ENCODE measurements at places on chromosomes 3 and 15.

- no peak for DNase-seq
Measured at GRCh38 chr3:195899701-195900435, 8.5 kb downstream of the TNK2 start.

- no peak for DNase-seq
Measured at GRCh38 chr3:171176244-171176933, 149.9 kb upstream of the SLC2A2 start.

DNA sequence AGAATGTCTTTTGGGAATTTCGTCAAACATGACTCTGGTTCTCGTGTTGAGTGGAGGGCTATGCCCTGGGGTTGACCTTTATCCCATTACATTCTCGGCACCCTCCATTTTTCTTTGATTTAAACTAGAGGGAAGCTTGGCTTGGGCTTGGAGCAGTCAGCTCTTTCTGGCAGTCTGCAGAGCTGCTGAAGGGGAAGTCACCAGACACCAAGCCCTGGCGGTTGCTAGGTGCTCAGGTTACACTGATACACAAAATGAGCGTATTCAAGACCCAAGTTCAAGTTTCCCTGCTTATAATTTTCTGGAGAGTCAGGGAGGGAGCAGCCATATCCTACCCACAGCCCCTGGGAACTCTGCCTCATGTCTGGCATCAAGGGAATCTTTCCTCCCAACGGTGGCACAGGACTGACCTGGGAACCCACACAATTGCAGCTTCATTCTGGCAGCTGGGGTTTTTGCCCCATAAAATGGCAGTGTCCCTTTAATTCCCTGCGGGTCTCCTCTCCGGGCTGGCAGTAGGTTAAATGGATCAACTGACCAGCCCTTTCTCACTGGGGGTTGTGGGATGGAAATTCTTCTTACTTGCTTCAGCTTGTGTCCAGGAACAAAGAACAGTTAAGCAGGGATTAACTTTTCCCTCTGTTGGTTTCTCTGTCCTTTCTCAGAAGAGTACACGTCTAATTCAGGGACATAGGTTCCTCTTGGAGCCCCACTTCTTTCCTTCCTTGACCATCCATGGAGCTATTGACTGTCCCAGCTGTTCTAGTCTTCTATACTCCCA lies 110.0 kb upstream of the DLG1 start:
- peak; percentile 26 for DNase-seq

- DNase-seq = no peak
Measured at GRCh38 chr3:79922633-79923032, 154.8 kb upstream of the ROBO1 start.

- no peak for DNase-seq
Measured at GRCh38 chr3:12944849-12945248, 103.5 kb upstream of the RPL32 start.

DNA sequence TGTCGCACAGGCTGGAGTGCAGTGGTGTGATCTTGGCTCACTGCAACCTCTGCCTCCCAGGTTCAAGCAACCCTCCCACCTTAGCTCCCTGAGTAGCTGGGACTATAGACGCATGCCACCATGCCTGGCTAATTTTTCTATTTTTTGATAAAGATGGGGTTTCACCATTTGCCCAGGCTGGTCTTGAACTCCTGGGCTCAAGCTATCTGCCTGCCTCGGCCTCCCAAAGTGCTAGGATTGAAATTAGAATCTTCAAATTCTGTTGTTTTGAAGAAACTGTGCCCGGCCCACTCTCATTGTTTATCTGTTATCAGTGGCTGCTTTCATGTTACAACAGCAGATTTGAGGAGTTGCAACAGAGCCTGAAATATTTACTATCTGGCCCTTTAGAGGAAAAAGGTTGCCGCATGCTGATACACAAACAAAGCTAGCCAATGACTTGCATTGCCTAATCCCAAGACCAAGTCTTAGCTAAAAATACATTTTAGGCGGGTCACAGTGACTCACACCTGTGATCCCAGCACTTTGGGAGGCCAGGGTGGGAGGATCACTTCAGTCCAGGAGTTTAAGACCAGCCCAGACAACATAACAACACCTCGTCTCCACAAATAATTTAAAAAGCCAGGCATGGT lies 43.2 kb upstream of the PPP4R2 start:
- DNase-seq = peak; percentile 64

DNA sequence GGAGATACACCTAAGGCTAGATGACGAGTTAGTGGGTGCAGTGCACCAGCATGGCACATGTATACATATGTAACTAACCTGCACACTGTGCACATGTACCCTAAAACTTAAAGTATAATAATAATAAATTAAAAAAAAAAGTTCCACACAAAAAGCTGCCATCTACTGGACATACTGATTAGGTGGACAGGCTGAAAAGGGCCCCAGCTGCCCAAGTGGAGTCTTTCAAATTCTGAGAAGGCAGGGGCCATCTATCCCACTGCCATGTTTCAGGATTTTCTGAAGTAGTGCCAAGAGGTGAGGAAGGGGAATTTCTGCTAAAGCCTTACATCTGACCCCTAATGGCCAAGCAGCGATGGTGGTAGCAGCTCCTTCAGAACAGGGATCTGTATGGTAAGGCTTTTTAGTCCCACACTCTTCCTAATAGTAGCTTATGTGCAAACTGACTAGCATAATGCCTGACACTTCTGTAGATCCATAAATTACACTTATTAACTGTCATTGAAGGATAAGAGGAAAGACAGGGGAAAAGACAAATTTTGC lies 7.7 kb downstream of the FSTL1 start:
- no peak for DNase-seq

DNA sequence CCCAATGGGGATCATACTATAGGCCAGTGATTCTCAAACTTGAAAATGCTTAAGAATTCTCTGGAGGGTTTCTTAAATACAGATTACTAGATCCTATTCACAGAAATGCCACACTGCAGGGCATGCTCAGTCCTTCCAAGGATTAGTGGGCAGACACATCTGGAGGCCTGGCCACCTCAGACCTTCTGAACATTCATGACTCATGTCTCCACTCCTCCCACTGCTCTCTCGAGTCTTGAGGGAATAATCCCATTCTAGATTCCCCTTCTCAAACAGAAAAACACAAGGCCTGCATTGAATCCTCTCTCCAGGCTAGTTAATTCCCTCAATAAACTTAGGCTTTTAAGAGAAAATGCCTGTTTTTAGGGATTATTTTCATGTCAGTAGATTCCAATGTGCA lies 22.1 kb downstream of the ZNF621 start:
- DNase-seq = no peak

GRCh38 chr15:98875309-98875708 lies 132.3 kb downstream of the PGPEP1L start:
- DNase-seq = no peak

DNA sequence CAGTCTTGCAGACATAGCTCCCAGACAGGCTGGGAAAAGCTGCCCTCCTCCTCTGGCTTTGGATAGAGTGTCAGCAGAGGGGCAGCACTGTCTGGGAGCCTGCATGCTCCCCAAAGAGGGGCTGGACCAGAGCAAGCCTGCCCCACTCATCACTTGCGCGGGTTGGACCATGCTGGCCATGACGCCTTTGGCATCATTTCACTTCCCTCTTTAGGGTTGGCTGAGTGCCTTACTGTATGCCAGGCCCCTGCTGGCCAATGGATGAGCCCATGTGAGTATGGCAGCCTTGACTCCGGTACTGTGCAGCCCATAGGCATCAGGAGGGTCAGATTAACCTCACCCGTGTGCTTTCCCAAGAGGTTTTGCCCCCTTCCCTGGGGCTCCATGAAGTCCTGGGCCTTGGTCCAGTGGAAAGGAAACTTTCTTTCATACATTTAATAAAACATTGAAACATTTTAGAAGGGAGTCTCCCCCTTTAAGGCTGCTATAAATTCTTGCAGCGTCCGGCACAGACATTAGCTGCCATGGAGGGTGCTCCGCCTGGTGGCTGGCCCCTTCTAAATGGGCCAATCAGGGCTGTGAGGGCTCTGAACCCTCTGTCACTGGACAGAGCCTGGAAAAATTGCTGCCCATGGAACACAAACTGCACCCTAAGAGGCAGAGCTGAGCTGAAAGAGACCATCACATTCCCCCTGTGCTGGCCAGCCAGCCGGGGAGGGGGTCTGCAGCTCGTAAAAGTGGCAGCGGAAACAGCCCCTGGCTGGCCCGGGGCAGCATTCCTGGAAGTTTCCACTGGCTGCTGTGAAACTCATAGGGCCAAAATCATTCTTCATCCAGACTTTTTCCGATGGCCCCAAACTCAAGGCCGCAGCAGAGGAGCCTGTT lies 20.8 kb upstream of the DUSP7 start:
- no peak for DNase-seq

DNA sequence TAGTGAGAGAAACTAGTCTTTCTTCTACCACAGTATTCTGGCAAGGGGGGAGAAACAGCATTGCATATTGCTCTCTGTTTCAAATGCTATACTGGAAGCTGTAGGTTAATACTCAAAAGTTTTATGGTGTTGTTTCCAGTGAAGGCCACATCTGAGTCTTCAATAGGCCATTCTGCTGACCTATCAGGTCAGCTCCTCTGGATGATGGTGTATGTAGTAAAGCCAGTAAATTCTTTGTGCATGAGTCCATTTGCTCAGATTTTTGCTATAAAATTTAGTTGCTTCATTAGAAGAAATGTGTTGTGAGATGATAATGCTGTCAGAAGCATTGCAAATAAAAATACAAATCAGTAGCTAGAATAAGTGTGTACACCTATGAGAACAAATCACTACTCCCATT lies 64.9 kb upstream of the RBMS3 start:
- no peak for DNase-seq

DNA sequence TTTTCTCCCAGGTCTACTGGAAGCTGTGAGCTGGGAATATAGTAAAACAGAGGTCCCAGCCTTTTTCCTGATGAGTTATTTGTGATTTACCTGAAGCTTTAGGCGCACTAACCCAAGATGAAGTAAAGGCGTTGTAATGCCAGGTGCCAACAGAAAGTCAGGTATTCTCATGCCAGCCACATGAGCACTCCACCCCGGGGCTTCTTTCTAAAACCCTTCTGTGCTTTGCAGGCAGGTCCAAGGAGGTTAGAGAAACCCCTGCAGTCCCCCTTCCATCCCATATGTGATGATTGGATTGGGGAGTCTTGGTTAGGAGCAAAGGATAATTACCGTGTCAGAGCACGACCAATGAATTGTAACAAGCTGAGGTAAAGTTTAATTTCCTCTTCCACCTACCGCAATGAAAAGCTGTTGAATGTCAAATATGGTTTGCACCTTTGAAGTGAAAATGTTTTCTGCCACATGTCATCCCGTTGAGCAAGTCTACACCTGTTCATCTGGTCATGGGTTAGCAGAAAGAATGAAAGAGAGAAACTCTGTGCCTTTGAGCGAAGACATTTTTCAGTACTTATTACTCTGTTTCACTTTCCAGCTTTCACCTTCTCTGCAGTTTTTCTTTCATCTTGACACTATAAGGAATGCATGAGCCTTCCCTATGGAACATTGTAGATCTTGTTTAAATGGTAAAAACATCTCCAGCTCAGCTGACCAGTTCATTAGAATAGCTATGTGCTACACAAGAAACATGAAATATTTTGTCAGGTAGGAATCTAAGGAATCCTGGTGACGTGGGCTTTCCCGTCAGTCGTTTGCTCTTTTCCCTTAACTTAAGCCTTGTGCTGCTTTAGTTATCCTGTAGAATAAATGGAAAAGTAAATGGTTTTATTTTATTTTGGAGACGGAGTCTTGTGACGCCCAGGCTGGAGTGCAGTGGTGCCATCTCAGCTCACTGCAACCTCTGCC lies 204.6 kb upstream of the IL12A start:
- no peak for DNase-seq

- DNase-seq = no peak
Measured at GRCh38 chr15:93378558-93378957, 289.5 kb upstream of the RGMA start.

DNA sequence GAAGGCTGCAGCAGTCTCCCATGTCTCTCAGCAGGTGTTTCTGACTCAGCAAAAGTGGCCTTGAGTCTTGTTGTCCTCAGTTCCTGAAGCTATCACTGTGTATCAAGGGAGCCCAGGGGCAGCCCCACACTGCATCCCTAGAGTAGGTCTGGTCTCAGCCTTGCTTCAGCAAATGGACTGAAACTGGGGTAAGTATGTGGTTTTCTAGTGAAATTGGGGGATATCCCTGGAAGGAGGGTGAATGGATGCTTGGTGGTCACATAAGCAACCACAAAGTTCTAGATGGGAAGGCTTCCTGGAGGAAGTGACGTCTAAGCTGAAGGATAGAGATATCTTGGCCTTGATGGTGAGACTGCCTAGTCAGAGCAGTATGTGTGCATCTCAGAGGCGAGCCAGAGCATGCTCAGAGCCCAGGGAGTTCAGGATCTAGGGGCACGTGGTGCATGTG lies 38.4 kb downstream of the TMEM158 start:
- no peak for DNase-seq

GRCh38 chr15:31372635-31373091 lies 46.0 kb downstream of the KLF13 start:
- DNase-seq = peak; percentile 81

- DNase-seq = no peak
Measured at GRCh38 chr3:149560001-149560400, 85.5 kb downstream of the TM4SF4 start.

GRCh38 chr3:12970684-12971083 lies 102.5 kb downstream of the IQSEC1 start:
- DNase-seq = no peak

GRCh38 chr3:14156201-14156600 lies 22.2 kb downstream of the XPC start:
- DNase-seq = no peak

Data from left lobe of liver (tissue), 2 donors.